ENCODE measurements at places on chromosomes 12 and 14.

GRCh38 chr12:41277100-41277945, 89.2 kb downstream of the PDZRN4 start:
- DNase-seq, result no peak

- DNase-seq, result peak; percentile 20
Observed at GRCh38 chr12:32765906-32766305, 10.2 kb upstream of the YARS2 start.

GRCh38 chr12:68356060-68356695, 24.0 kb upstream of the MDM1 start:
- DNase-seq, result no peak

GRCh38 chr12:112751844-112752243, 39.7 kb upstream of the RPH3A start:
- no peak for DNase-seq

GRCh38 chr12:131129839-131130238, 176.1 kb downstream of the ADGRD1 start:
- peak; percentile 73 for DNase-seq

DNA sequence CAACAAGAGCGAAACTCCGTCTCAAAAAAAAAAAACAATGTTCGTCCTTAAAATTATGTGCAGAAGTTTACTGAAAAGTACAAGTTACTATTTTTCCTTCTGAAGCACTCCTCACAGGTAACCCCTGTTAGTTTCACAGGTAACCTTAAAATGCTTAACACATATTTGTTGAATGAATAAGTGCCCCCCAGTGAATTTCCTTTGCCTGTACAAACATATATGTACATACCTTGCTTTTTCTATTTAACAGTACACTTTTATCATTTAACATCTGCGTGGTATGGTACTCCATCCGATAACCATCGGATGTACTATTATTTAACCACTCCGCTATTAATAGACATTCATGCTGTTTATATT, 1.4 kb upstream of the RAB35 start:
- DNase-seq, result no peak

- DNase-seq, result no peak
Observed at GRCh38 chr14:68621400-68622365, 171.2 kb downstream of the ZFP36L1 start.

DNA sequence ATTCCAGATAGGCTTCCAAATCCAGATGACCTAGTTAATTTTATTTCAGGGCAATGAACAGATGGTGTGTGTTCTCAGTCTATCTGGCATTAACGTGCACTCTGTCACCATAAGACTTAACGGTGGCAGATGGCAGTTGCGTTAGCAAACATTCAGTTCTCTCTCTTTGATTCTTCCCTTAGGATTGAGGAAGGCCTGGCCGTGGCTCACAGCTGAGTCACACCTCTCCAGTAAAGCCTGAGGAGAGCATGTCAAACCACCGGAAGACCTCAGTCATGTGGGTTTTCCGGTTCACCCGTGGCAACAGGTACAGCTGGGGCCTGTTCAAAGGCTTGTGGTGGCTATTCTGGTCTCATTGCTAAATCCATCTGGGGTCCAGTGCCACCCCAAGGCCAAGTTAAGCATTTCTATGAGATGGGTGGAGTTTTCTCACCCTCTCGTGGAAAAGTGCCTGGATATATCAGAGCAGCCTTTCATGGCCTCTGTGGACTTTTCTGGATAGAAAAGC, 545.1 kb upstream of the ATP2B1 start:
- DNase-seq, result peak; percentile 66

DNA sequence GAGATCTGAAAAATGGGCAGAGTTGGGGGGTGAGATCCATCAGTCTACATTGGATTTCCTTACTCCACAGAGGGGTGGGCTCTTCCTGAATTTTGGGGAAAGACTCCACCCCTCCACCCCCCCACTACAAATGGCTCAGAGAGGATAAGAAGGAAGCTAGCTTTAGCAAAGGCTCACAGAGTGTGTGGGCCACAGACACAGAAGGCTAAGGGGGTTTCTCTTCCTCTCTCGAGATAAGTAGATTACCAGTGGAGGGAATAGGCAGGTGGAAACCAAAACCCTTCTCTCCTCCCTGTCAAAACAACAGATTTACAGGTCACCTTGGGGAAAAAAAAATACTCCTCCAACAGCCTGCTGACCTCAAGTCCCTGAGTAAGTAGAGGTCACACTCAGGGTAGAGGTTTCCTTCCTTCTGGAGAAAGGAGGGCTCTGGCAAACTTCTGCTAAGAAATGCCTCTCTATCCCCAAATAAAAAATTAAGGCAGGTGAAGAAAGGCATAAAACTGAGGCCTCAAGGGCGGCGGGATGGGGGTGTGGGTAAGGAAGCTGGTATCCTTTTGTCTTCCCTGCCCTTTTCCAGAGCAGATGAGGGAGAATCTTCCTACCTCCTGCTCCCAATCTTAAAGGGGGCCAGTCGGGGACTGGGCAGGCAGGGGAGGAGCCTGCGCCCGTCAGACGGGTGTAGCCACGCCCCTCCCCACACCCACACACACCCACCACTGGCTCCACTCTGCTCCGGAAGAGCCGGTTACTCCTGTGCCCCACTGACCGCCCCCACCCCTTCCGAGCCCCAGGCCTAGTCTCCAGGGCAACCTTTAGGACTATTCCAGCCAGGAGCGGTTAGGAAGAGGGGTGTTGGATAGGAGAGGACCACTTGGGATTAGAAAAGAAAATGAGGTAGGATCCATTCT, 1.9 kb upstream of the BAZ2A start:
- DNase-seq, result peak; percentile 59

GRCh38 chr12:96258104-96258961, 64.2 kb downstream of the ELK3 start:
- peak; percentile 42 for DNase-seq

GRCh38 chr12:1605129-1606020, 11.0 kb upstream of the FBXL14 start:
- peak; percentile 86 for DNase-seq

- peak; percentile 29 for DNase-seq
Observed at GRCh38 chr12:7351177-7351576, 47.3 kb downstream of the ACSM4 start.

GRCh38 chr12:25500651-25501050, 52.4 kb downstream of the LMNTD1 start:
- no peak for DNase-seq
